ENCODE measurements at places on chromosomes 12 and 14.

DNA sequence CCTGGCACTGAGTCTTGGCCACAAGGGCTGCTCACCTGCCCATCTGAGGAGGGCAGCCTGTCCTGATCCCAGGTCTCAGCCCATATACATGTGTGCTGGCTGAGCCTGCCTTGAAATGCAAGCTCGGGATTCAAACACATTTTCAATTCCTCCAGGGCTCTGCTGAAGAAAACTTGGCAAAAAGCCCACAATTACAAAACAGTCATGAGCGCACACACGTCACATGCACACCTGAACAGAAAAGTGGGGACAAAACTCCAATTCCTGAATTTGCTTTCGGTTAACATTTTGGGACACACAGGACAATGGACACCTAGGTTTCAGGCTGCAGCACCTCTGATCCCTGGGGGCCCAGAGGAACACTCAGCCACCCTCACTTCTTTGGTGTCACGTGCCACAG is 113.9 kb downstream of the RBM19 start:
- no peak for DNase-seq

DNA sequence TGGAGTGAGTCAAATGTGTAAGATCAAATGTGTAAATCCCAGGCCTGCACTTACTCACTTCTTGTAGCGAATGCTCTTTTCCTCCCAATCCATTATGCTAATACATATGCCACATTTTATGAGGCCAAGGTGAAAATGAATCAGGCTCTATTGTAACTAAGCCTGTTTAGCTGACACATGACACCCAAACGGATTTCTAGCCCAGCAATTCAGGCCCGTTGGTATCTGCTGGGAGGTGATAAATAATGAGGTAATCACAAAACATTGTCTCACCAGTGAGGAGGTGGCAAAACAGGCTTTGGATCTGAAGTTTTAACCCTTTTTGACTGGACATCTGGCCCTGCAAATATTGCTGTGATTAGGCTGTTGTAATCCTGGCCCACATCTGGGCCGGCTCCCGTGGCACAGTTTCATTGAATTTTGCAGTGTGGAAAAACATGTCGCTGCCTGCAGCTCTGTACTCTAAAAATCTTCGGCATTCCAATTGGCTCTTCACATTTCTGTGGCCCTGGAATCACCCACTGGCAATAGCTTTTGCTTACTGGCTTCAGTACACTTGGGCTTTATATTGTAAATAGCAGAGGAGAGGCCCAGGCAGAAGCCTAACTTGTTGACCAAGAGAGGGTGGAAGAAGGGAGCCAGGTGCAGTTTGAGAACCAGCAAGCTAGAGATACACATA is 106.1 kb downstream of the PAX9 start:
- no peak for DNase-seq

GRCh38 chr12:3896356-3896755 is 23.2 kb upstream of the PARP11 start:
- DNase-seq, result no peak

GRCh38 chr12:58917699-58918468 is 2.4 kb downstream of the LRIG3 start:
- no peak for DNase-seq

GRCh38 chr12:26869104-26869494 is 36.1 kb upstream of the ITPR2 start:
- DNase-seq, result no peak

DNA sequence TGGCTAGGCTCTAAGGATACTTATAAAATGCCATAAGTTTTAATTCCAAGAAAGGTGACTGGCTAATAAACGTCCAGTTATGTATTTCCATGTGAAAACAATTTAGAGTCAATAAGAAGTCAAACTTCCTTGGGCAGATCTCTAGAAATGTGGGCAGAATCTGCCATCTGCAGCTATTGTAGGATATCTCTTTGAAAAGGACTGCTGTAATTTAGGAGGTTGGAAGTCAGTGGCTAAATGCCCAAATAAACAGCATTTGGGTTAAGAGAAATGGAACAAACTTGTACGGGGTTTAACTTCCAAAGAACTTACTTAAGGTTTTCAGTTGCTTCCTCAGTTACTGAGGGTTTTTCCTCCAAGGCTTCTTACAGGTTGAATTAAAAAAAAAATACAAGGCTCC is 121.6 kb downstream of the FIGNL2 start:
- no peak for DNase-seq

DNA sequence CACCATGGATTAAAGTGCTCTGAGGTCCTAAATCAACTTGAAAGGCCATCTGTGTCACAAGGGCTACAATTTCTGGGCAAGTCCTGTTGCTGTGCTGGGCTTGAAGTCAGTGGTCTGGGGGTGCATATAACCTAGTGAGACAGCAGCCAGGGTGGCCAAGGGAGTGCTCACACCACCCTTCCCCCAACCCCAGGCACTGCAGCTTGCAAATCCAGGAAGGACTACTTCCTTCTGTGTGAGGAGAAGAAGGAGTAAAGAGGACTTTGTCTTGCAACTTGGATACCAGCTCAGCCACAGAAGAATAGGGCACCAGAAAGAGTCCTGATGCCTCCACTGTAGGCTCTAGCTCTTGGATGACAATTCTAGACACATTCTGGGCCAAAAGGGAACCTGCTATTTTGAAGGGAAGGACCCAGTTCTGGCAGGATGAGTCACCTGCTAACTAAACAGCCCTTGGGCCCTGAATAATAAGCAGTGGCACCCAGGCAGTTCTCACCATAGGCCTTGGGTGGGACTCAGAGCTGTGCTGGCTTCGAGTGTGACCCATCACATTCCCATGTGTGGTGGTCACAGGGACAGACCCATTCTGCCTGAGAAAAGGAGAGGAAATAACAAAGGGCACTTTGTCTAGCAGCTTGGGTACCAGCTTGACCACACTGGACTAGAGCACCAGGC is 32.6 kb upstream of the DHRS7 start:
- no peak for DNase-seq

DNA sequence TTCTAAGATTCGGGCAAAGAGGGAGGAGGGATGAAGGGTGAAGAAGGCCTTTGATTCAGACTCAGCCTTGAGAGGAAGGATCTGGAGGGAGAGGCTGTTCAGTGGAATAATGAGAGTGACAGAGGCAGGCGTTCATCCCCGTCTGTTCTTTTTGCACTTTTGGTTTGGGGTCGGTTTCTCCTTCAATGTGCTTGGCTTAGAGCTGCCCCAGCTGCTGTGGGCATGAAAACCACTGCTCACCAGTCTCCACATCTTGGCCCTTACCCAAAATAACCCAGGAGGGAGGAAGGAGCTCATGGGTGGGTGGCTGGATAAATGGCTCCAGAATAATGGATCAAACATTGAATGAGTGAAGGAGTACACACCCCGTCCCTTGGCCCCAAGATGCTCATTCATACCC is 261.7 kb upstream of the FKBP4 start:
- DNase-seq, result no peak

GRCh38 chr14:23863836-23864235 is 89.7 kb upstream of the DHRS4 start:
- no peak for DNase-seq

GRCh38 chr12:30989754-30990153 is 63.2 kb downstream of the TSPAN11 start:
- no peak for DNase-seq

Data from stimulated activated CD4-positive, alpha-beta T cell treated with anti-CD3 and anti-CD28 coated beads, TNF-alpha, amount 100 ng/mL, for 4 hours (primary cell).